ENCODE measurements at places on chromosomes 6 and 20.

DNA sequence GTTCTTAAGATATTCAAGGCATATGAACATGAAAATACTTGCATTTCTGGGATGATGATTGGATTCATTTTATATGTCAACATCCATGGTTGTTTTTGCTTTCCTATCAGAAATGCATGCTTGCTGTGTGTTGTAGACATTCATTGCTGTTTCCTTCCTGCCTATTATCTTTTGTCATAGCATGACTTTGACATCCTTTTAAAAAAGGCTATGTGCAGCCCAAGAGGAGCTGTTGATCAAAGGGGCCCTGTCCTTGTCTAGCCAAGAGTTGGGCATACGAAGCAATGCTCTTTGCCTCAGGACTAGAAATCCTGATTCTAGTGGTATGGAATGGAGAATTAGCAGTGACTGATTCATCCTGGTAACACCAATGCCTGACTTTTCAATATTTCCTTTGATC is 143.1 kb downstream of the RNF144B start:
- DNase-seq = no peak

DNA sequence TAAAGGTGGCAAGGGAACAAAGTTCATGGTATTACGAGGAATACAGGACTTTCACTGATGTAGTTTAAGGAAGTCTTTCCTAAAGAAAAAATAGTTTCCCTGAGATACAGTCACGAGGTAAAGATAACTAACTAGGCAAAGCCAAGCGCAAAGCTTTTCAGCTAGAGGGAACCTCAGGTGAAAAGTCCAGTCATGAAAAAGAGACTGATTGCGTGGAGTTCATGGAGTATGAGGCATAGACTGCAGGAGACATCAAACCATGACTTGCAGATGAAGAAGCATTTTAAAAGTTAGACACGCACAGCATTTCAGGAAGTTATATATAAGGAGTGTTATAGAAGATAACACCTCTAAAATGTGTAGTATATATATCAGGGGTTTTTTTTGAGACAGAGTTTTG is 205.6 kb upstream of the ZNF184 start:
- DNase-seq = no peak

DNA sequence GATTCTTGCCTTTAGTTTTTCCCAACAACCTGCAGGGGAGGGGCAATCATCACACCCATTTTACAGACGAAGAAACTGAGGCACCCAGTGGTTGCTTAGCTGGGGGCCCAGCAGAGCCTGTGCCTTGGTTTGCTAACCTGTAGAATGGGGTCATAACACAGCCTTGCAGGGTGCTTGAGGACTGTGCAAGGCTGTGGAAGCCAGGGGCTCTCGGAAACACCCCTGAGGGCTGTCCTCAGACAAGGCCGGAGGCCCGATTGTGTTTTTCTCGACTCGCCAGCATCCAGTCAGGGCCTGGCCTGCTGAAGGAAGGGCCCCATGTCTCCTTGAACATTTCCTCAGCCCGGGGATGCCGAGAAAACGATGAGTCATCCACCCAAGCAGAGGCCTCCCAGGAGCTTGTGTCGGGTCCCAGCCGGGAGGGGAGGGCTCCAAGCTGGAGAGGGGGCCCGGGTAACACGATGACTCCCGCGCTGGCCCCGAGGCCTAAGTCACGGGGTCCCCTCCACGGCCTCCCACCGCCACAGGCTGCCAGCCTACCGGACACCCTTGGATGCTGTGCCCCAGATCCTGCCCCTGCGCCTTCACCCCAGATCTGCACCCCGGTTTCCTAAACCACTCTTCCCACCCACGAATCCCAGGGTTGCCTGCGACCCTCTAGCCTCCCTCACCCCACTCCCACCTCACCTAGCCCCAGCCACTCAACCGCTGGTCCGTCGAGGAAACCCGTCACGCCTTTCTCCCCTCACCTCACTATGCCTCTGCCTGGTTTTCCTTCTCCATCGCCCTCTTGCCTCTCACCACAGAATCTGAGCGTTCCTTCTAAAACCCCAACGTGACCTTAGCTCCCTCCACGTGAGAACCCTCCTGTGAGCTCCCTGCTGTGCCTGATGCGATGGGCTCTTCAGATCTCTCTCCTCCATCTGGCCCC is 10.6 kb downstream of the NOL4L start:
- no peak for DNase-seq

- DNase-seq = no peak
Observed at GRCh38 chr6:28711325-28711724, 185.6 kb downstream of the GPX5 start.

GRCh38 chr6:94177429-94177828 is 758.1 kb upstream of the EPHA7 start:
- DNase-seq = no peak

DNA sequence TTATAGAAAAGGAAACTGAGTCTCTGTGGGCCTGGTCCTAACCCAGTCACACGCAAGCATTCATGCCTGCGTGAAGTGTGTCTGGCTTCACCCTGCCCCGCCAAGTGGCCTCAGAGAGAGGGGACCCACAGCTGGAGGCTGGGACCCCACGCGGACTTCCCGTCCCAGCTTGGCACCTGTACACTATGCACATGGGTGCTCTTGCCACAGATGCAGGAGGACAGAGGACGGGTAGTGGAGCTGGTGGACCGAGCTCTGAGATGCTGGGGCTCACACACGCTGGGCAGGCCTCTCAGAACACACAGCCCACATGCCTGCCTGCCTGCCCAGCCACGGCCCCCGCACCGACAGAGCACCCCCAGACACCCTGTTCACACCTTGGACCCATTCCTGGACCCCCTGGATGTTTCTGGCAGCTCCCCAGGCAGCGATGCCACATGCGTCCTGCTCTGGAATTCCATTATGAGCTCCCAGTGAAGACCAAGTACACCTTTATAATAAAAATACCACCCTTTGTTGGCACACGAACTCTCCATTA is 24.9 kb upstream of the SMOC2 start:
- DNase-seq = no peak

DNA sequence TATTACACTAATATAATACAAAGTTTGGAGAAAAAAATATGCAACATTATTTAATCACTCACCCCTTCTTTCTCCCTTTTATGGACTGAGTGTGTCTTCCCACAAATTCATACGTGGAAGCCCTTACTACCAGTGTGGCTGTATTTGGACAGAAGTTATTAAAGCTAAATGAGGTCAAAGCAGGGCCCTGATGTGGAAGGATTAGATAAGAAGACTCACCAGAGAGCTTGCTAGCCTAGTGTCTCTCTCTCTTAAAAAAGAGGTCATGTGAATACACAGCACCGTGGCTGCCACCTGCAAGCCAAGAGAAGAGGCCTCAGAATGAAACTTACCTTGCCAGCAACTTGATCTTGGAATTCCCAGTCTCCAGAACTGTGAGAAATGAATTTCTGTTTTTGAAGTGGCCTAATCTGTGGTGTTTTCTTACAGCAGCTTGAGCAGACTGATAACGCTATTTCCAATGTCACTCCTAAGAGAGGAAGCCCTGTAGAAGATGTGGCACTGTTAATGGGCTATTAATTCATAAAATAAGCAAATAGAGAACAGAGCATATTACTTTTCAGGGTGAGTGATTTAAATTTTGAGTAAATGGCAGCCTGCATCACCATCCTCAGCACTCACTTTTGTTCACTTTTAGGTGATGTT is 233.4 kb downstream of the TBC1D7 start:
- no peak for DNase-seq

GRCh38 chr6:29011276-29011734 is 6.2 kb upstream of the ZNF311 start:
- no peak for DNase-seq

GRCh38 chr6:146968041-146968760 is 236.0 kb upstream of the STXBP5 start:
- peak; percentile 83 for DNase-seq

GRCh38 chr20:15618110-15618509 is 955.1 kb downstream of the KIF16B start:
- no peak for DNase-seq

GRCh38 chr6:15264412-15264811 is 18.5 kb downstream of the JARID2 start:
- DNase-seq = no peak

DNA sequence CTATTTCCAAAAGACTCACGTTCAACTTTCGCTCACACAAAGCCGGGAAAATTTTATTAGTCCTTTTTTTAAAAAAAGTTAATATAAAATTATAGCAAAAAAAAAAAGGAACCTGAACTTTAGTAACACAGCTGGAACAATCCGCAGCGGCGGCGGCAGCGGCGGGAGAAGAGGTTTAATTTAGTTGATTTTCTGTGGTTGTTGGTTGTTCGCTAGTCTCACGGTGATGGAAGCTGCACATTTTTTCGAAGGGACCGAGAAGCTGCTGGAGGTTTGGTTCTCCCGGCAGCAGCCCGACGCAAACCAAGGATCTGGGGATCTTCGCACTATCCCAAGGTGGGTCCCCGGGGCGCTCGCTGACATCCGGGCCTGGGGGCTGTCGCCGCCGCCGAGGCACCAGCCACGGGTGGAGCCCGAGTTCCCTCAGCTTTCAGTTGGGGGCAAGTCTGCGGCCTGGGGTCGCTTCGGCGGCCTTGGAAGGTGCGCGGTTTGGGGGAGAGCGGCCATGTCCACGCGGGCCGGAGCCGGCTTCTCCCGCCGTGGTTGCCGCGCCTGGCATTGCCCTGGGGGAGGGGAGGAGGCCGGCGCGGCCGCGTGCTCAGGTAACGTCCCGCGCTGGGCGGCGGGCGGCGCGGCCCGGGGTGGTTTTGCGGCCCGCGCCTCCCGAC is 429 bp downstream of the AMD1 start:
- DNase-seq = no peak

DNA sequence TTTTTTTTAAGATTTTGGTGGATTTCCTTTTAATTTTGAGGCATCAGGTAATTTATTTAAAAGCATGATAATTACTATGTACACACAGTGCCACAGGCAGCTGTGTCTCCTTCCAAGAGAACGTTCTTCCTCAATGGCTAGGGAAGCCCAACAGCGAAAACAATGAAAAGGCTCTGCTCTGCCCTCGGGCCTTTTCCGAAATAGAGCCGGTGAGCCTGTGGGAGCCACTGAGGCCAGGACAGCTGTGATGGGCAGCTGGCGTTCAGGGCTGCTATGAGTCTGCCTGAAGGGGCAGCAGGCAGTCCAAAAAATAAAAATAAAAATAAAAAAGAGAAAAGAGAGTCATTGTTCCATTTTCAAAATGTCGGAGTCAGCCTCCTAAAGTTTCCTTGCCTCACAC is 443.8 kb downstream of the KIF16B start:
- no peak for DNase-seq

GRCh38 chr6:25312034-25312620 is 33.0 kb downstream of the CARMIL1 start:
- peak; percentile 67 for DNase-seq

GRCh38 chr20:23503649-23504048 is 12.7 kb downstream of the CST8 start:
- no peak for DNase-seq

DNA sequence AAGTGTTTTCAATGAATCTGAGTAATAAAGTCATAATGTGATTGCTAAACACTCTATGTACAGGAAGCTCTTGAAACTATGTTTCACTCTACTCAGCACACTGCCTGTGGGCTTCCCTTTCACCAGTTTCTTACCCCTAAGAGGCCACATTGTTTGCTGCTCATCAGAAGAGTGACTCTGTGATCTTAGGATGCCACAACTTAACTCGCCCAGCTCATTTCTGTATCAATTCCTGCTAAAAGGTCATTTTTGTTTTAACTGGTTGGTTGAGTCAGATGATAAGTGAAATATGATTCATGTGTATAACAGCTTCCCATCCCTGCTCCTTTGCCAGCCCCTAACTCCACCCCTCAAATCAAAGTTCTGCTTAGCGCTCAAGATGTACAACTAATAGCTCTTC is 9.8 kb upstream of the NDUFAF4 start:
- DNase-seq = peak; percentile 52

GRCh38 chr20:35849706-35850105 is 77.9 kb downstream of the PHF20 start:
- DNase-seq = no peak

GRCh38 chr20:32628960-32629530 is 43.9 kb upstream of the NOL4L start:
- DNase-seq = no peak

DNA sequence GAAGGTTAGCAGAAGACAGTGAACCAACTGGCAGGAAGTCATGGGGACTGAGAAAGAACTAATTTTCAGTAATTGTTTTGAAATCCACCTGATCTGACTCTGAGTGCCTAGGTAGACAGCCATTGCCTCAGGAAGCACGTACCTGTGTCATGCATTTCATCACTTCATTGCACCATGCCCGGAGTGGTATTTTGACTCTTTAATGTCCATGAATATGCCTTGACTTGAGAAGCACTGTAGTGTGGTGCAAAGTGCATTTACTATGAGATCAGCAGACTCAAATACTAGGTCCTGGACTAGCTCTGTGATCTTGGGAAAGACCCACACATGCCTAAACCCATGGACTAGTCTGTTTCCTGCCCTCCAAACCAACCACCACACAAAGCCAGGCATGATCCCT is 370.9 kb upstream of the MARCKS start:
- no peak for DNase-seq

- DNase-seq = no peak
Observed at GRCh38 chr6:53513519-53513966, 31.4 kb downstream of the GCLC start.

GRCh38 chr6:10690651-10691445 is 3.6 kb downstream of the C6orf52 start:
- no peak for DNase-seq

DNA sequence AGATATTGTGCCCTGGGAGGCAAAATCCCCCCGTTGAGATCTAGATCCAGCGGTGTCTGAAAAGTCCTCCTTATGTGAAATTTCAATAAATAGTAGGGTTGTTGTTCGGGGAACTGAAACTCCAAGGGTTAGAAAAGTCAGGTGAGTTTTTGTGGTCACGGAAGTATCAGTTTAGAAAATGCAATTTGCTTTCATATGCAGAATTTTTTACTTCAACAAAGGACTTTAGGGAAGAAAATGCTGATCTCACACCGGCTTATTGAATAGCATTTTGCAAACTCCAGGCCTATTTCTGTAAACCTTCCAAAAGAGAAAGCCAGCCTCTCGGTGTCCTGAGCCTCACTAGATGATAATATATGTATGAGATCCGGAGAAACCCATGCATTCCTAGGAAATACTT is 254.7 kb downstream of the TSHZ2 start:
- DNase-seq = no peak

GRCh38 chr20:58408603-58409246 is 19.7 kb downstream of the VAPB start:
- no peak for DNase-seq

DNA sequence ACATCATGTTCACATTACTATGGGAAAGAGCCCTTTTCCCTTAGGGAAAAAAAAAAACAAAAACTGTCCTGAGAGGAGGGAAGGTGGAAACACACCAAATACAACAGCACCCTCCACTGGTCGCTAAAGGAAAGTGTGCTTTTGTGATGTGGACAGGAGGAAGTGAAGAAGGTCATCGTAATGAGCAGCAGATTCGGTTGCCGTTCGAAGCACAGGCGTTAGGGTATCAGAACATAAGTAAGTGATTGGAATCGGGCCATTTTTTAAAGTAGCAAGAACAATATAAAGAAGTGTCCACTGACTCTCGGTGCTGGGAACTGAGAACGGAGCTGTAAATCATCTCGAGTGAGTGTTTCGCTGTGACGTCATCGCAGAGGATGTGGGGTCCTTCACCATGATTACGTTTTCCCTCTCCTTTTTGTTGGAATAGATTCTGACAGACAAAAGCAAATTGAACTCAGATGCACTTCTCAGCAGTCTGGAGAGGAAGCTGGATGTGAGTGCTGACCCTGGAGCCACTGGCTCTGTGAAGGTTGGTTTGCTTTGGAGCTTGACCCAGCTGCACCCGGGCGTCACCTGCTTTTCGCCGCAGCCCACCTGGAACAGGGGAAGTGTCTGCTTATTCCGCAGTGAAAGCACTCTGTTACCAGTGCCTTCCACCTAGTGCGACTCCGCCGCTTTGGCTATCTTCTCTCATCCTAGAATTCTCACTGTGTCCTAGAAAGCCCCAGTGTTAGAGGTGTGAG is 203.6 kb upstream of the GMDS start:
- DNase-seq = peak; percentile 58
